AG04450 (cell line): ENCODE measurements at places on chromosomes 4 and X.

DNA sequence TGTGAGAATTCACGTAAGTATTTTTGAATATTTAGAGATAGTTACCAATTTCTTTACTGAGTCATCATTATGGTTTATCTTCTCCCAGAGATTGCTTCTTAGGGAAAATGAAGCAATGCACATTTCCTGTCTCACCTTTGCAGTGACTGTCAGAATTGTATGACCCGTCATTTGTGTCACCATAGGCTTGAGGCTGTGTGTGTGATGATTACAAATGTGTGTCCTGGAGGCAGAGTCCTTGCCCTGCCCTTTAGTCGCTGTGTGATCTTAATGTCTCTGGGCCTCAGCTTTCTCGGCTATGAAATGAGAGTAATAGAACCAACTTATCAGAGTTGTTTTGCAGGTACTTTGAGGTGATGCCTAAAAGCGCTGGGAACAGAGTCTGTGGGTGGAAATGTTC lies 13.9 kb downstream of the HCCS start:
- DNase-seq, result no peak

- DNase-seq, result no peak
Measured at GRCh38 chrX:123685232-123685631, 47.6 kb downstream of the THOC2 start.

DNA sequence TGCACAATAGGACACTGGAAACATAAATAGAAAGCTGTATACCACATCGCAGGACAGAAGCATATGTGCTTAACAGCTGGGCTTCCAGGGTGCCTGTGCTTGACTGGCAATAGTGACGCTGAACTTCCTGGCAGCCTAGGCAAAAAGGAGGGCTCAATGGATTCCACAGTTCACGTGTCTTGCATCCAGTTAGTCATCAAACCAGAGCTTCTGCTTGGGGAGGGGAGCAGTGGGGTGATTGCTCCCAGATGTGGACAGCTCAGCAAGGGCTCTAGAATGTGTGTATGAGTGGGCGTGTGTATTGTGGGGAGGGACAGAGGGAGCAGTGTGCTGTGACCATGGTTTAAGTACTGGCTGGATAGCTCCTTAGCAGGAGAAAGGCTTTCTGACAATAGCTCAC lies 2.3 kb downstream of the PRRG3 start:
- DNase-seq, result no peak

DNA sequence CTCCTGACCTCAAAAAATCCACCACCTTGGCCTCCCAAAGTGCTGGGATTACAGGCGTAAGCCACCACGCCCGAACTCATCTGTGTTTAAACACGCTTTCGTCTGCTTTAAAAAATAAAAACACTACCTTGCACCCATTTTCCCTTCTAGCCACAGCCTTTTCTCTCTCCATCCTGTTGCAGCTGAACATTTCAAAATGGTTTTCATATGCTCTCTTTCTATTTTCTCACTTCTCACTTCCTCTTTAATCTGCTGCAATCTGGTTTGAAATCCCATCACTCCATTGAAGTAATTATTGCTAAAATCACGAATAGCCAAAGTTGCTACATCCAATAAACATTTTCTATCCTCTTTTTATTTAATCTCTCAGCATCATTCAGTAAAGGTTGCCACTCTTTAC lies 70.0 kb downstream of the DCHS2 start:
- no peak for DNase-seq

DNA sequence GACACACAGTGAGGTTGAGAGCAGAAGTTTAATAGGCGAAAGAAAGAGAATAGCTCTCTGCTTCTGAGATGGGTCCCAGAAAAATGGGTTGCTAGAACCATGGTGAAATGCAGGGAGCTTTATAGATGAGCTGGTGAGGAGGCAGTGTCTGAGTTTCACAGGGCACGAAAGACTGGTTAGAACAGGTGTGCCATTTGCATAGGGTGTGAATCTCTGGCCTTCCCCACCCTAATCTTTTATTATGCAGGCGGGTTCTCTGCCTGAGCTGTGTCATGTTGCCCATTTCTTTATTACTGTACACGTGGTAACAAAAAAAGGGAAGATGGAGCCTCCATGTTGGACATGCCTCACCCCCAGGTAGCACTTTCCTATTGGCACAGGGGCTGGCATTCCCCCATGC lies 39.1 kb downstream of the FUNDC1 start:
- no peak for DNase-seq

DNA sequence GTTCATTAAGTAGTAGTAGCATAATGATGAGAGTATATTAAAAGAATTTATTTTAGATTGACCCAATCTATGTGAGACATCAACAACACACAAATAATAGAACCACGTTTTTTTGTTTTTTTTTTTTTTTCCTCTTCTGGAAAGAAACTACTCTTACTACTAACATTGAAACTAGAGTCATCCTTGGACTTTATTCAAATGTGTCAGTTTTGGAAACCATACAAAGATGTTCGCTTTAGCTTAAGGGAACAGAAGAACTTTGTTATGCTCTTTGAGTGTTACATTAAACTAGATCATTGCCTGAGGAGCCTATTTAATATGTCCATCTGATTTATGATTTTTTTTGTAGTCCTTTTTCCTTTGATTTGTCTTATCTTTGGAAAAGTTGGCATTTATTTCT lies 166.7 kb downstream of the RPA4 start:
- DNase-seq, result no peak

DNA sequence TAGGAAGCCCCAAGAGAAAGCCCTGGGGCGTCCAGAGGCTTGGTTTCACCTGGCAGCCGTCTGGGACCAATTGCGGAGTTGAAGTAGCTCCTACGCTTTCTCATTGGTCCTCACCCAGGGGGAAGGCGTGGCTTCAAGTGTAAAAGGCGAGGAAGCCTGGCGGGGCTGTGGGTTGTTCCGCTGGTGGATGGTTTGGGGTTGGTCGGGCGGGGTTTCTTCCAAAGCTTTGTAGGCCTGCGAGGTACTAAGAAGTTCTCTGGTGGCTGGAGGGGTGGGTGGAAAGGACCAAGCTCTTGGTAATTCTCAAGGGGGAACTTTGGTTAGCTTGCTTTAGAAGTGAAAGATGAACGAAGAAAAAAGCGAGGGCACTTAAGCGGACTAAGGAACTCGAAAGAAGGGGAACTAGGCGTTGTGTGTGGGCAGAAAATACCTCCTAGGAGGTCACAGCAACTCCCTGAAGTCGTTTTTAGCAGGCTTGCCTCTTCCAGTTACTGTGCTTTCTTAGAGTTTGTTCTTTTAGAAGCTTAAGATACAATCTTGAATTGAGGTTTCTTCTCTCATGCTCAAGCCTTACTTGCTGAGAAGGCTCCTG lies 36.6 kb downstream of the CCNG2 start:
- no peak for DNase-seq

- DNase-seq, result no peak
Measured at GRCh38 chr4:161256716-161257115, 907.1 kb downstream of the FSTL5 start.

GRCh38 chr4:128298146-128298758 lies 10.6 kb upstream of the PGRMC2 start:
- no peak for DNase-seq

GRCh38 chr4:7903791-7904516 lies 35.7 kb downstream of the AFAP1 start:
- peak; percentile 68 for DNase-seq

DNA sequence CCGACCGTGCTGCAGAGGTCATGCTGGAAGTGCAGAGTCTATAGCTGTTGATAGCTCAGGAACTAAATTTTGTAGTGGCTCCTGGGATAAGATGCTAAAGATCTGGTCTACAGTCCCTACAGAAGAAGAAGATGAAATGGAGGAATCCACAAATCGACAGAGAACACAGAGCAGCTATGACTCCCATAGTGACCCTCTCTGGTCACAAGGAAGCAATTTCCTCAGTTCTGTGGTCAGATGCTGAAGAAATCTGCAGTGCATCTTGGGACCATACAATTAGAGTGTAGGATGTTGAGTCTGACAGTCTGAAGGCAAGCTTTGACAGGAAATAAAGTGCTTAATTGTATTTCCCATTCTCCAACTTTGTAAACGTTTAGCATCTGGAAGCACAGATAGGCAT lies 8.8 kb downstream of the MANBA start:
- DNase-seq, result no peak

DNA sequence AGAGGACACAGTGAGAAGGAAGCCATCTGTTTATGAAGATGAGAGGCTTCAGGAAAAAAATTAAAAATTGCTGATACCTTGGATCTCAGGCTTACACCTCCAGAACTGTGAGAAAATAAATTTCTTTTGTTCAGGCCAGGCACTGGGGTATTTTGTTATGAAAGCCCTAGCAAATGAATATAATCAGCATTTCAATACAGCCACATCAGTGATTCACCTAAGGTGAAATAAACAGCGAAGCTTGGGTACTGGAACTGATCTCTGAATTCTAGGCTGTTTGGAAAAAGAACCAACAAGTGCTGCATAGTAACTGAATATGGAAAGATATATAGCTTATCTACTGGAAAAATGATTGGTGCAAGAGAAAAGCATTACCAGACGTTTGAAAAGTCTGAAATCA lies 88.5 kb downstream of the PDS5A start:
- no peak for DNase-seq

DNA sequence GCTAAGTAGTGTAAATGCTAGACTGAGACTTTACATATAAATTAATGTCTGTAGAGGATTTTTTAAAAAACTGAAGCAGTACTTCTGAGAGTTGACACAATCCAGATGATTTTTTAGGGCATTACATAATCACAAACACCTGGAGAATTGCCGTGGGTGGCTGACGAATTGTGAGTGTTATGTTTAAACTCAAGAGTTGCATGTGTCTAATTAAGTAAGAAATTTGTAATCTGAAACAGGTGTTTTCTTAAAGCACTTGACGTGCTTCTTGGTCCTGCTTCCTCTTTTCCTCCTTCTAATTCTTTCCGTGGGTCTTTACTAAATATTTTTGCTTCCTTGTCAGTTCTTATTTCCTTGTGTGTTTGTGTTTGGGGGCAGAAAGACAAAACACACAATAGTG lies 27.8 kb downstream of the PIR start:
- no peak for DNase-seq

GRCh38 chrX:130578906-130579305 lies 177.1 kb downstream of the RBMX2 start:
- no peak for DNase-seq

- no peak for DNase-seq
Measured at GRCh38 chr4:128416921-128417320, 129.3 kb upstream of the PGRMC2 start.

DNA sequence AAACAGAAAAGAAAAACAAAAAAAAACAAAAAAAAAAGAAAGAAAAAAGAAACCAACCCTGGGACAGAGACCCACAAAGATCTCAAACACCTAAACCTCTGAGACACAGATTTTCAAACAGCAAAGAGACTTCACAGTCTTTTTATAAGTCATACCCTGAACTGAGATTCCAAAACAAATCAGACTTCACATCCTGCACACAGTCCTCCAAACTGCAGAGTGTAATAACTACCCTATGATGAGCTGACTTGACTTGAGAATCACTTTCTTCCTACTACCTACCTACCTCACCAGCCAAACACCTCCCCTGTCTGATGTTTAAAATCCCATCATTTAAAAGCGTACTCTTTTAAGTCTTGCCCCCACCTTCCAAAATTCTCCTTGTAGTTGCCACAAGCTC lies 25.2 kb upstream of the GLOD5 start:
- no peak for DNase-seq

GRCh38 chr4:38209654-38210053 lies 249.5 kb downstream of the PTTG2 start:
- no peak for DNase-seq

- no peak for DNase-seq
Measured at GRCh38 chr4:83581411-83582288, 45.7 kb downstream of the GPAT3 start.

DNA sequence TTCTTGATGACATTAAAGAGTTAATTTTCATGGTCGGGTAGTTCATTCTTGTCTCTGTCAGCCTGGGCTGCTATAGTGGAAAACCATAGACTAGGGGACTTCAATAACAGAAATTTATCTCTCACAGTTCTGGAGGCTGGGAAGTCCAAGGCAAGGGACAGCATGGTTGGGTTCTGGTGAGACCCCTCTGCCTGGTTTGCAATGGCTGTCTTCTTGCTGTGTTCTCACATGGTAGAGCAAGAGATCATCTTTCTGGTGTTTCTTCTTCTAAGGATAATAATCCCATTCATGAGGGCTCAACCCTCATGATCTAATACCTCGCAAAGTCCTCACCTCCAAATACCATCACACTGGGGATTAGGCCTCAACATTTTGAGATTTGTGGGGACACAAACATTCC lies 50.1 kb downstream of the RHOH start:
- DNase-seq, result no peak

GRCh38 chr4:3786196-3786869 lies 20.1 kb downstream of the ADRA2C start:
- DNase-seq, result no peak

DNA sequence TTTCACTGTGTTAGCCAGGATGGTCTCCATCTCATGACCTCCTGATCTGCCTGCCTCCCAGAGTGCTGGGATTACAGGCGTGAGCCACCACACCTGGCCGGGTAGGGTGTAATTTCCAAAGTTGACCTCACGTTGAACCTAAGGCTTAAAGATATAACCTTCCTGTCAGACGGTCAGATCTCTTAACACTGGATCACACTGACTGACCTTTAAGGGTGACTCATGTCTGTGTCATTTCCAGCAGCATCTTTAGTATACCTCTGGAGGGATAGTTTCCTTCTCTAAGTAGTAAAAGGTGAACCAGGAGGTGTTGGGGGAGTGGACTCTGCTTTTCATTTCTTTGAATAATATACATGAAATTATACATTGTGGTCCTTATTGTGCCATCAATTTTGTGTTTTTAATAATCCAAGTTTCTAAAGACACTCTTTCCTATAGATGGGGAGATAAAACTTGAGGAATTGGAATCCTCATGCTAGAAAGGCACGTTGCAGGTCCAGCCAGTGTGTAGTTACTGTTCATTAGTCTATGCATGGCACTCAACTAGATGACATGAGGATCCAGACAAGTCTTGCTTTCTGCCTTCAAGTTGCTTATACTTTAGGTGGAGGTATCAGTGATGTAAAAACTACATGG lies 45.7 kb downstream of the ARHGAP10 start:
- DNase-seq, result no peak

DNA sequence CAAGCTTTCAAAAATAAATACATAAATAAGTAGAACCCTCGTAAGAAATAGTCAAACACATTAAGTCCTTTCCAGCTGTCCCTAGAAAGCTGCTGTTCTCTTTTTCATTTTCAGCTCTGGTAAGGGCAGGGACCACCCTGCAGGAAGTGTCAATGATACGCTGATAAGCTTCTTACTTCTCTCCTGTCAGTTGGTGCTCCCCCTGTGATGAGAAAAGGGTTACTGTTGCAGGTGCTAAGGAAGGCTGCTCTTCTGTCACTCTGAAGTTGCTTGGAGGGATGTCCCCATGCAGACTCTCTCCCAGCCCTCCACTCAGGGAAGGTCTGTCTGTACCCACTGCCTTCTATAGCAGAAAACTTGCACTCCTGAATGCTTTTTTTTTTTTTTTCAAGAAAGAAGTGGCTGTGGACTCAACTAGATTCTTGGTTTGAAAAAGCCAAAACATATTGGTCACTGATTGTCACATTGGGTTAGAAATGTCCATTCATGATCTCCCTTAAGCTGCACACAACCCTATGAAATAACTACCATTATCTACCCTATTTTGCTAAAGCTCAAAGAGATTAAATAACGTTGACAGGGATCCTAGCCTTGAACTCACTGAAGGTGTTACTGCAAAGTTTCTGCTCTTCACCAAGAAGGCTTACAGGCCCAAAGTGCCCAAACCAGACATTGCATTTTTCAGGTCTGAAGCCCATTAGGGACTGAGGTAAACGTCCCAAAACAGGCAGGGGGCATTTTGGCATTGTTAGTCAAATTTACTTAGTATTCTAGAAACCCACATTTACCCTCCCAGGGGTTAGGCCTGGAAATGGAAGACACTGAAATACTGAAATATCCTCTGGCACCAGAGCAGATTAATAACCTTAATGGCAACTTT lies 1.2 kb downstream of the CXCL3 start:
- no peak for DNase-seq
